ENCODE measurements at places on chromosomes 7 and 10.

DNA sequence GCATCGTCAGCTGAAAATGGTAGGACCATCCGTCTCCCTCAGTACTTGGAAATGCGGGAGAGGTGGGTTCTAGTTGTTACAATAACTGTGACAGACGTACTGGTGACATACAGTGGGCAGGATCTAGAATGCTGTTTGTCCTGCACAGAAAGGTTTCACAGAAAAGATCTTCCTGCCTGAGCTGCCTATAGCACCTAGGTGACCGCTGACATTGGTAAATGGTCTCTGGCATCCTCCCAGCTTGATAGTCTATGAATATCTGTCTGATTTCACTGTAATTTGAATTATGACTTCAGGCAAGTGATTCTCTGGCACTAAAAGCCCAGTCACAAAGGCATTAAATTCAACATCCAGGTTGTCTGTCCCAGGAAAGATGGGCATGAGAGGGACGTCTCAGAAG is 38.2 kb upstream of the CCDC3 start:
- DNase-seq, result no peak

GRCh38 chr10:15324611-15325010 is 46.5 kb downstream of the FAM171A1 start:
- no peak for DNase-seq

- no peak for DNase-seq
Measured at GRCh38 chr10:29993319-29993915, 66.0 kb downstream of the JCAD start.

GRCh38 chr10:61921143-61921542 is 19.6 kb downstream of the ARID5B start:
- DNase-seq, result no peak

GRCh38 chr10:85557077-85557476 is 809.5 kb downstream of the GRID1 start:
- DNase-seq, result no peak

GRCh38 chr7:22663357-22663718 is 63.7 kb upstream of the IL6 start:
- DNase-seq, result no peak

DNA sequence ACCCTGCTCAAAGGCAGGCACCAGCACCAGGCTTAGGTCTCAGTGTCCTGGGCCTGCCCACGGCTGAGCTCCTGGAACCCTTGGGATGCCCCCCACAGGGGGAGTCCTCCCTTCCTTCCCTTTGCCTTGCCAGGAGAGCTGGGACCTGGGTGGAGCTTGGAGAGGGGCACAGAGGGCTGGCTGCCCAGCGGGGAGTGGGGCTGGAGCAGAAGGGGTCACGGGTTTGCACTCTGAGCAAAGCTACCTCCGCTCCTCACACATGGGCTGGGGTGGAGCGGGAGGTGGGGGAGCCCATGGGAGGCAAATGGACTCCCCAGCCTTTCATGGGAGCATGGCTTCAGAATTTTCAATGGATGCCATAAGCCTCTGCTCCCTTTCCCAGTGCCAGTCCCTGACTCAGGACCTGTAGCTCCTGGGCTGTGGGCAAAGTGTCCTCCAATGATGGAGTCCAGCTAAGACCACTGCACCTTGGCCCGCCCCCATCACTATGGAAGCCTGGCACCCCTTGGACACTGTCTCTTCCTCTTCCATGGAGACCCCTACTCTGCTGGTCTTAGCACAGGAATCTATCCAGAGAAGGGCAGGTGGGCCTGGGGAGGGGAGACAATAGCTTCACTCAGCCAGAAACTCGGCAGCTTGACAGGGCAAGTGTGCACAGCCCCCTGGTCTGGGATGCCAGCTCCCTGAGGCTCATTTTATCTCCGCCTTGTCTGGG is 39.9 kb downstream of the LDB3 start:
- no peak for DNase-seq

GRCh38 chr7:610531-611280 is 91.1 kb upstream of the PDGFA start:
- DNase-seq, result no peak

DNA sequence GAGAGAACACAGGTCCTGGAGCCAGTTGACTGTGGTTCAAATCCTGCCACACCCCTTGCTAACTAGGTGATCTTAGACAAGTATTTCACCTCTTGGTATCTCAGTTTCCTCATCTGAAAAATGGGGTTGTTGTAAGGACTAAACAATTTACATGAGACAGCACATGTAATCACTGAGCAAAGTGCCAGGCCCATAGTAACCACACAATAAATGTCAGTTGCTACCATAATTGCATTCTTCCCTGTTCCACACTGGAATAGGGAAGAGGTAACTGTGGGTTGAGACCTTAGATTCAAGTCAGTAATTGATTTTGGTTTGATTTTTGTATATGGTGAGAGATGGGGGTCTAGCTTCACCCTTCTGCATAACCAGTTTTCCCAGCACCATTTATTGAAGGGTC is 91.4 kb upstream of the PDLIM1 start:
- DNase-seq, result no peak

- DNase-seq, result no peak
Measured at GRCh38 chr10:15624401-15625196, 95.1 kb downstream of the ITGA8 start.

DNA sequence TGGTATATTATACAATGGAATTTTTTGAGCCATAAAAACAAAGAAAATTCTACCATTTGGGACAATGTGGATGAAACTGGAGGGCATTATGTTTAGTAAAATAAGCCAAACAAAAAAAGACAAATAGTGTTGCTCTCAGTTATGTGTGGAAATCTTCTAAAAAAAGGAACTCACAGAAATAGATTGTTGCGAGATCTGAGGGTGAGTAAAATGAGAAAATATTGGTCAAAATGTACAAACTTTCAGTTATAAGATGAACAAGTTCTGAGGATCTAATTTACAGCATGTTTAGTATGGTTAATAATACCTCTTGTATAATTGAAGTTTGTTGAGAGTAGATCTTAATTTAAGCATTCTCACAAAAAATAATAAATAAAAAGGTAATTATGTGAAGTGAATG is 291.2 kb downstream of the KIF20B start:
- DNase-seq, result no peak

GRCh38 chr10:82282782-82283456 is 407.9 kb downstream of the NRG3 start:
- no peak for DNase-seq

DNA sequence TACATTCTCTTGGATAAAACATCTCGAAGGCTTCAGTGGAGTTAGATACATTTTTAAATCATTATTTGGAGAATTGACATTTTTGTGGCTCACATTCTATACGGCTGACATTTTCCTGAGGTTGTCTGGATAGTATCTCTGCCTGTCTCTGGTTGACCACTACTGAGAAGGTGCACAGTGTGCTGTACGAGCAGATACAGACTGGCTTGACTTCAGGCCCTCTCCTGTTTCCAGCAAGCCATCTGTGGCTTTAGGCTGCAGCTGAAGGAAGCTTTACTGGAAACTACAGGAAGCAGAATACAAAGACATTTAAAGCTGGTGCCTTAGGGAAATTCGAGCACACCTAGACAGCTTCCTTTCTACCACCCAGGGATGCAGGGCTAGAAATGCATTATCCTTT is 39.3 kb upstream of the RSU1 start:
- no peak for DNase-seq

DNA sequence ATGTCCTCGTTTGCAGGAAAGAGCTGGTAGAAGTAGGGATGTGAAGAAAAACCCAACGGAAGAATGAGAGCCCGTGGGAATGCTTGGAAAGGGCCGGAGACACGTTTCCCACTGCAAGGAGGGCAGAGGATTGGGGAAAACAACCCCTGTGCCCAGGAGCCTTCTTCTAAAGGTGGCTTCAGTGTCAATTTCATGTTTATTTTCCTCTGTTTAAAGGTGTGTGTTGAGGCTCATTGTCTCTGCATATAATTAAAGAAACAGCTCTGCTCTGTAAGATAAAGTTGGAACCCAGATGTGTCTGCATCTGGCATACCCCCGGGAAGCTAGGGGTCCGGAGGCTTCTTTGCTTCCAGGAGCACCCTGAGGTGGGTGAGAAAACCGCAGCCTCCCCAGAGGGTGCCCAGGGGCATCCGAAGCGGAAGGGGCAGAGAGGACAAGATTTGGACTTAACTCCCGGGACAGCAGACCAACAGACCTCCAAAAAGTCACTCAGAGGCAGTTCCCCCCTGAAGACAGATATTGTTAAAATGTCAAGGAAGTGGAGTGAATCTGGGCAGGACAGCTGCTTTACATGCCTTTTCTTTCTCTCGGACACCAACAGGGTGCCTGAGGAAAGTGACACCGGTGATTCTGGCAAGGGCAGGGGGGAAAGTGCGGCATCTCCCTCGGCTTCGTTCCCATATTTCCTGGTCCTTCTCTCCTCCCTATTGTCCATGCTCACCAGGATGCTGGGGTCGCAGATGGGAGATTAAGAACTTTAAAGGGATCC is 8.6 kb upstream of the GATA3 start:
- no peak for DNase-seq

DNA sequence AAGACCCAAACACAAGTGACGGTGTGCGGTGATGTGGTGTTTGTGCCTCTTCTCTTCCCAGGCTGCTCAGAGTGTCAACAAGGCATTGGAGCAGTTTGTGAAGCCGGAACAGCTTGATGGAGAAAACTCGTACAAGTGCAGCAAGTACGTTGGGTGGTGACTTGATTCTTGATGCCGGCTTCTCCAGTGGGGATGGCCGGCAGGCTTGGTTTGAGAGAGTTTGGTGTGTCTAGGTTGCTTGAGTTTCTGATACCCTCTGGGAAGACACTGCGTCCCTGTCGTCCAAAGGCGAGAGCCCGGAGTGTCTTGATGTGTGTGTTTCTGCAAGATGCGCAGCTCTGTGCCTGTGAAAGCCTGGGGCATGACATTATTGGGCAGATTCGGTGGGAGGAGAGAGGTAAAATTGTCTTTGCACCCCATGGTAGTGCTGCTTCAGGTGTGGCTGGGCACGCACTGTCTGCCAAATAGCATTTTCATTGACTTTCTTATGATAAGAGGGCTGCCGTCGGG is 111.8 kb downstream of the ANKRD61 start:
- DNase-seq, result no peak

GRCh38 chr7:131924857-131925256 is 368.4 kb upstream of the PODXL start:
- no peak for DNase-seq

DNA sequence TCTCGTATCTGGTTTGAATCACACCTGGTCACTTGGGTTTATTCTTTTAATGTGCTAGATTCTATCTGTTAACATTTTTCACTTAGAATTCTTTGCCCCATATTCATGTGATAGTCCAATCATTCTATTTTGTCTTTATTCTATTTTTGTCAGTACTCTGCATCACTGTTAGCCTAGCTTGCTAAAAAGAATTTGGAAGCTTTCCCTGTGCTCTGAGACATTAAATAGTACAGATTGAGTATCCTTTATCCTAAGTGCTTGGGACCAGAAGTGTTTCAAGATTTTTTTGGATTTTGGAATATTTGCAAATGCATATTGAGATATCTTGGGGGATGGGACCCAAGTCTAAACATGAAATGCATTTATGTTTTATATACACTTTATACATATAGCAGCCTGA is 51.0 kb downstream of the RALA start:
- DNase-seq, result no peak

DNA sequence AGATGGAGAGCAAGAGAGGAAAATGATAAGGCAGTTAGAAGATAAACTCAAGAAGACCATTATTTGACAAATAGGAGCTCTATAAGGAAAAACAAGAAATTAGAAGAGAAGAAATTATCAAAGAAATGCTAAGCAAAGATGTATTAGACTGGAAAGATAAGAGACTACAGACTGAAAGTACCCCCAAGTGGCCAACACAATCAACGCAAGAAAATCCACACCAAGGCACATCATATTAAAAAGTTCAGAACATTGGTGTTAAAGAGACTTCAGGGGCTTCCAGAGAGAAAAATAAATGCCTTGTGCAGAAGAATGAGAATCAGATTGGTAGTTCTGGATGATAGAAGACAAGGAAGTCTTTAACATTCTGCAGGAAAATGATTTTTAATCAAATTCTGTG is 46.0 kb downstream of the SH2D4B start:
- no peak for DNase-seq

DNA sequence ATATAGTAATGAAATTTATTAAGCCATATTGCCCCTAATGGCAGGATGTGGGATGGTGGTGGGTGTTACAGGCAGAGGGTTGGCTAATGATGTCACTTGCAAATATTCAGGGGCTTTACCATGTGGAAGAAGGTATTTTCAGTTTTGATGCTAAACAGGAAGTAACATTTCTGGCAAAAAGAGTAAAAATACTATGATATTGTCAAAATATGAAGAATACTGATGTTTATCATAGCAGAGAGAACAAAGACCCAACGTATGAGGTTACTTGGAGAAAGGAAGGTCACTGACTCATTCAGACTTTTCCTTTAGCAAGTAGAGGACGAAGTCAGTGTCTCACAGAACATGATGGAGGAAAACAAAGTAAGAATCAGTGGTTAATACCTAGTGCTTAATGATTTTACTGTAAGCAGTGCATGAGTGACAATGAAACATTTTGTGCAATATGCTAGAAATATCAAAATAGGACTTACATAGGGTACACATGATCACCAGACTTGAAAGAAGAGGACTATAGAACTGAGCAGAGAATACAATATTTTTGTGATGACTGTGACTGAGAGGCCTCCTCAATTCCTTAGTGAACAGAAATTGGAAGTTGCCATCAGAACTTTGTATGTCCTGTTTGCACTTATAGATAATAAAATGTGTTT is 89.7 kb upstream of the STEAP4 start:
- no peak for DNase-seq

DNA sequence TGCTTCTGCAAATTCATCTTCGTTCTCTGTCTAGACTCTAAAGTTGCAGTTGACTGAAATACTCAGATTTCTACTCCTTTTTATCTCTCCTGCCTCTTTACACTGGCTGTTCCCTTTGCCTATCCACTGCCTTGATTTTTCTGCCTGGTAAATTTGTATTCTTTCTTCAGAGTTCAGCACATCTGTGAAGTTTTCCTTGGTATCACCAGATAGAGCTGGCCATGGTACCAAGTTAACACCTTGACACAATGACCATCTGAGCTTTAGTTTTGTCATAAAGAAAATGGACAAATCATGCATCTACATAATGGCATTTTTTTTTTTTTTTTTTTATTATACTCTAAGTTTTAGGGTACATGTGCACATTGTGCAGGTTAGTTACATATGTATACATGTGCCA is 143.0 kb downstream of the PPP1R3A start:
- no peak for DNase-seq

DNA sequence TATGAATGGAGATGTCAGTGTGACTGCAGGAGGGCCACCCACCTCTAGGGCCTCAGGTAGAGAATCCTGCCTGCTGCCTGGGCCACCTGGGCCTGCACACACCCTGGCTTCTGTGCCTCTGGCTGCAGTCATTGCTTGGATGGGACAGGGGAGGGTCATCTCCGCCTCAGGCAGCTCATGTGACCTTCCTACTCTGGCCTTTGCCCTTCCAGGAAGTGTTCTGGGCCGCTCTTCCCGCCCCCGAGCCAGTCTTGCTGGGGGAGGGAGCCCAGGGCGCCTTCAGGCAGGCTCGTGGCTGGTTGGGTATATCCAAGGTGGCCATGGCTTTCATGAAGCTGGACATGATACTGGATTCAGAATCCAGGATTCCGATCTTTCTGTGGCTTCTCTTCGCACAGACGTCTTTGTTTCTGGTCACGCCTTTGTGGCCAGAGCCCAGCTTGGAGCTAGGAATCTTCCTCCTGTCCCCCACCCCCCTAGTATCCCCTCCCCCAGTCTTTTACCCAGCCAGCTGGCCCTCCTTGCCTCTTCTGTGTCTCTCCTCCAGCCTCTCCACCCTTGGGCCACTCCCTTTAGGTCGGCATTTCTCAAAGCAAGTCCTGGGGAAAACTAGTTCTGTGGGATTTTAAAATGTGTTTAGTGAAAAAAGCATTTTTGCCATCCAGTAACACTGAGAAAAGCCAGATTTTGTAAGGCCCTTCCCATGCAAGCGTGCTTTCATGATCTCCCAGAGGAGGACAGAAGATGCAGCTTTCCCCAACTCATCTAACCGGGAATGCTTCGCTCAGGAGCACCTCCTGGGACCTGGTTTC is 119.6 kb downstream of the ZMIZ1 start:
- DNase-seq, result no peak
